ENCODE measurements at places on chromosomes 16 and 17.

GRCh38 chr16:54936979-54937670 is 6.5 kb downstream of the IRX5 start:
- DNase-seq, result no peak

GRCh38 chr17:77194179-77194578 is 53.4 kb downstream of the SEC14L1 start:
- DNase-seq, result no peak

DNA sequence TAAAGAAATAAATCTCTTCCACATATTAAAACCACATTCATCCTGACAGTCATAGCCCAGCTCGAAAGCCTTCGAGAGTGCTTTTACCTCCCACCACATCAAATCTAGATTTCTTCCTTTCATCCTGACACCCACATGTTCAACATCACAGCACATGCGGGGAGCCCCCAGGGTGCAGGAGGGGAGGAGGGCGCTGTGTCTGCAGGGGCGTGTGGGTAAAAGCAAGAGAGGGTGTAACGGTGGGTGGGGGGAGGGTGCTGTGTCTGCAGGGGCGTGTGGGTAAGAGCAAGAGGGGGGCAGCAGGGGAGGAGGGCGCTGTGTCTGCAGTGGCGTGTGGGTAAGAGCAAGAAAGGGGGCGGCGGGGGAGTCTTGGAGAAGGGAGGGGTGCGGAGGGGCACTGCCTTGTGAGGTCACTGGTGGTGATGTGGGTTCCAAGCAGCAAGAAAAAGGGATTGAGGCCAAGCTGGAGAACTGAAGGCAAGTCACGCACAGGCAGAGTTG is 34.7 kb downstream of the ADCY9 start:
- DNase-seq, result peak; percentile 35

GRCh38 chr17:47262586-47262985 is 9.0 kb downstream of the ITGB3 start:
- DNase-seq, result no peak

DNA sequence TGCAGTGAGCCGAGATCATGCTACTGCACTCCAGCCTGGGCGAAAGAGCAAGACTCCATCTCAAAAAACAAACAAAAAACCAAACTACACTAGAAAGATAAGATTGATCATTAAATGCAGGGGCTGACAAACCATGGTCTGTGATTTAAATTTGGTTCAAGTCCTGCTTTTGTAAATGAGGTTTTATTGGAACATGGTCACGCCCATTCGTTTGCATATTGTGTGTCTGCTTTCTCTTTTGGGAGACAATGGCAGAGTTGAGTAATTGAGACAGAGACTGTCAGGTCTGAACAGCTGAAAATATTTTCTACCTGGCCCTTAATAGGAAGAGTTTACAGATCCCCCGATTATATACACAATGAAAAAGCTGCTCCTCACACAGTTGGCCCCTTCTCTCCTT is 235.5 kb upstream of the EEF2KMT start:
- DNase-seq, result no peak

DNA sequence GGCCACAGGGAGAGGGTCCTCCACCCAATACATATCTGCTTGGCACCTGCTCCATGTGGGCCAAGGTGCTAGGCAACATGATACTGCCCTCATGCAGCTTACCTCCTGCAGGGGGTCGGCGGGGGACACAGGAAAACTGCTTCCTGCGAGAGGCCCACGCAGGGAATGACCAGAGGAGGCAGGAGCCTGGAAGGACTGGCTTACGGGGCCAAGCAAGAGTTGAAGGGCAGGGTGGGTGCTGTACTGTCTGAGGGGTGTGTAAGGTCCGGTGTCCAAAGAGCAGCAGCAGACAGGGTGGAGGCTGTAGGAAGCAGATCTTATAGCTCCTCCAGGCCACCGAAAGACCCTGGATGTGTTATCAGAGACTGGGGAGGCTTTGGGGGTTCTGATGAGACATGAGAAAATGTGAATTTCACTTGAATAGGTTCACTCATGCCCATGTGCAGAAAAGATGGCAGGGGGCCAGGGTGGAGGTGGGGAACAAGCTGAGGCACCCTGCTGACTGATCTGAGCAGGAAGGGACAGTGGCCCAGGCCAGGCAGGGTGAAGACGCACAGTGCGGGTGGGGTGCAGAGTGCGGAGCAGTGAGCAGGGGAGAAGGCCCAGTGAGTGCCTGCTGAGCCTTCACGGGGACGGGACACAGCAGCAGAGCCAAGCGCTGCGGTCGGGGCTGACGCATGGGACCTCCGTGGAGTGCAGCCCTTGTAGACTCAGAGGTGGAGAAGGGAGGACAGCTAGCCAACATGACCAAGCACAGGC is 8.3 kb downstream of the FLCN start:
- no peak for DNase-seq

DNA sequence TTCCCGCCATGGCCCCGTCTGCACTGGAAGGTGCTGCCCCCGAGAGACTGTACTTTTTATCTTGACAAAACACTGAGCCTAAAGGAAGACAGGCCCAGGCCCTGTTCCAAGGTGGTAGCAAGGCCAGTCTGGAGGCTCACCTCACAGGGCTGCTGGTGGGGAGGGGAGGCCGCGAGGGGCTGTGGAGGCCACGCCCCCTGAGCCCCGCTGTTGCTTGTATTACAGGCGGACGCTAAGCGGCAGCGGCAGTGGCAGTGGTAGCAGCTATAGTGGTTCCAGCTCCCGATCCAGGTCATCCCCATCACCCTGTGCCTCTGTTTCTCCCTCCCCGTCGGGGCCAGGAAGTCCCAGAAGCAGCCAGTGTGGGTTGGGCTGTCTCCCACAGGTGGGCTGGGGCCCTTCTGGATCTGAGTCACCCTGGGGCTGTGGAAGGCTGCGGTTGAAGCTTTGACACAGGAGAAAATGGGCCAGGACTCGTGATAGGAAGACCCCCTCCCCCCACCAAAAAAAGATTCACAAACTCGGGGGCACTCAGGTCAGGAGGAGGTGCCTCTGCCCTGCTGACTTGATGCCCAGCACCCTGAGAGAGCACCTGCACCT is 13.3 kb upstream of the IL17C start:
- DNase-seq, result no peak

- no peak for DNase-seq
These were observed at the start of gene HSF4 for GRCh38 chr16:67164599-67165061. Gene HSF4 (plus strand): TSS chr16:67164745. CDS start chr16:67164812, 67 bp downstream.

DNA sequence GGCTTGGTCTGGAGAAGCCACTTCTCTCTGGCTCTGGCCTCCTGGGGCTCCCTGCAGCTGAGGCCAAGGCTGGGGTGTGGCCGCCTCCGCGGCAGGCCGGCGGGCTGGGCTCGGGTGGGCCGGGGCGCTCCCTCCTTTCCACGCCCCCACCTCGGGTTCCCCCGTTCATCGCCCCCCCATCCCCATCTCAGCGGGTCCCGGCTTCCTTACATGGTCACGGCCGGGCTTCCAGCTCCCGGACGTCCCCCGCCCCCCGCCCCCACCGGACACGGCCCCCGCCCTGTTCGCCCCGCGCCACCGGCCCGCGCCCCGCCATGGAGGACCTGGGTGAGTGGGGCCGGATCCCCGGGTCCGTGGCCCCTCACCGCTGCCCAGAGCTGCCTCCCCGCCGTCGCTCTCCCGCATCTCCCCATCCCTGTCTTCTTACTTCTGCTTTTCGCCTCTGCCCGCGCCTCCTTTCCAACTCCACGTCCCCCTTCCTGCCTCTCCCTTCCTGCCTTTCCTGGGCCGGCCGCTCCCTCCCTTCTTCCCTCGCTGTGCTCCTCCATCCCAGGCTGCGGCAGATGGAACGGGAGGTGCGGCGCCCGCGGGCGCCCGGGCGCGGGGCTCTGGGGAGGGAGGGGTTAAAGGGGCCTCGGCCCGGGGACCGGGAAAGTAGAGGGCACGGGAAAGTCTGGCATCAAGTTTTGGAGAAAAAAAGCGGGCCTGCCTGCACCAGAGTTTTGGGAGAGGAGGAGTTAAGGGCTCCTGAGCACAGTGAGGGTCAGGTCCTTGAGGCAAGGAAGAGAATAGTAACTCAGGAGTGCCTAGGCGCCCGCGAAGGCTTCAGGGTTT is at the start of gene TGFB1I1:
TSS of gene TGFB1I1 (plus strand) at position 278 of the 834 bp plus-strand sequence. CDS start at position 315, 37 bp downstream.
- no peak for DNase-seq

DNA sequence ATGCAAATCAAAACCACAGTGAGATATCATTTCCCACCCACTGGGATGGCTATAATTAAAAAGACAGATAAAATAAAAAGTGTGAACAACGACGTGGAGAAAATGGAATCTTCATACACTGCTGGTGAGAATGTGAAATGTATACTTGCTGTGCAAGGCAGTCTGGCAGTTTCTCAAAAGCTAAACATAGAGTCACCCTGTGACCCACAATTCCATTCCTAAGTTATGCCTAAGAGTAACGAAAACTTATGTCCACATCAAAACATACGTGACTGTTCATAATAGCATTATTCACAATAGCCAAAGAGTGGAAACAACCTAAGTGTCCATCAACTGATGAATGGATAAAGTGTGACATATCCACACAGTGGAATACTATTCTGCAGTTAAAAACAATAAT is 38.1 kb upstream of the VPS4A start:
- no peak for DNase-seq

GRCh38 chr16:68739964-68740627 is 3.0 kb downstream of the CDH1 start:
- DNase-seq, result no peak

GRCh38 chr17:59001158-59001814 is 105.4 kb downstream of the TRIM37 start:
- DNase-seq, result peak; percentile 59
